ENCODE measurements at places on chromosomes 16 and 17.

GRCh38 chr17:49987681-49988441 lies 7.2 kb downstream of the DLX3 start:
- DNase-seq: no peak

DNA sequence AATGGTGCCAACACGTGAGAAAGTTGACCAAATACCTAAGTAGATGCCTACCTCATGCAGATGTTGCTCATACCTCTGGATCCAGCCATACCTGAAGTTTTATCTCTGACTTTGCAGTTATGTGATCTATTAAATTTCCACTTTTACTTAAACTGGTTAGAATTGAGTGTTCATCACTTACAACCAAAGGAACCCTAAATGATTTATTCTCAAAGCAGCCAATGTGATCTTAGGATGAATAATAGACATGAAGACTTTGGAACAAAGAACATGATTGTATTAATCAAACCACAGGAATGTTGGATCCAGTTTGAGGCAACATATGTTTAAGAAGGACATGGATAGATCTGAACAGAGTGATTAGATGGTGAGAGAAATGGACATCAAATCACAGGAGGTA lies 68.7 kb downstream of the IRX6 start:
- DNase-seq: no peak

- DNase-seq: no peak
Measured at GRCh38 chr16:17408296-17408695, 62.5 kb downstream of the XYLT1 start.

GRCh38 chr17:21539146-21539545 lies 153.2 kb upstream of the KCNJ18 start:
- DNase-seq: no peak

- DNase-seq: no peak
Measured at GRCh38 chr16:85385463-85386331, 227.4 kb upstream of the GSE1 start.

DNA sequence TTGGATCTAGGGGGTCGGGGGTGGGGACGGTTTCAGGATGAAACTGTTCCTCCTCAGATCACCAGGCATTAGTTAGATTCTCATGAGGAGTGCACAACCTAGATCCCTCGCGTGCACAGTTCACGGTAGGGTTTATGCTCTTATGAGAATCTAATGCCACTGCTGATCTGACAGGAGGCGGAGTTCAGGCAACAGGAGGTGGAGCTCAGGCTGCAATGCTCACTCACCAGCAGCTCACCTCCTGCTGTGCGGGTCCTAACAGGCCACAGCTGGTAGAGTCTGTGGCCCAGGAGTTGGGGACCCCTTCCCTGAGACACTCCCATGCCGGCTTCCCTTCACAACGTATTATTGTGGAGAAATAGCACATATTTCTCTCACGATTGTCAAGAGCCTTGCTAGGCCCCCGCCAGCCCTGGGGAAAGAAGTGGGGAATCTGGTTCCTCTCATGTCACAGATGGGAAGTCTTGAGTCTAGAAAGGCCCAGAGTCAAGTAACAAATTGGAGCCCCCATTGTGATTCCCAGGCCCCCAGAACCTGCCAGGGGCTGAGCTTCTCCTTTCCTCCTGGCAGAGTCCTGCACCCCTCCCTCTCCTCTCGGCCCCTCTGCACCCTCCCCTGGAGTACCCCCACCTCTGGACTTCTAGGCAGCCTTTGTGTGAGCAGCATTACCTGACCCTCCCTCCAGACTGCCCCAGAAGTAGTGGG lies 6.1 kb upstream of the KRT14 start:
- no peak for DNase-seq

DNA sequence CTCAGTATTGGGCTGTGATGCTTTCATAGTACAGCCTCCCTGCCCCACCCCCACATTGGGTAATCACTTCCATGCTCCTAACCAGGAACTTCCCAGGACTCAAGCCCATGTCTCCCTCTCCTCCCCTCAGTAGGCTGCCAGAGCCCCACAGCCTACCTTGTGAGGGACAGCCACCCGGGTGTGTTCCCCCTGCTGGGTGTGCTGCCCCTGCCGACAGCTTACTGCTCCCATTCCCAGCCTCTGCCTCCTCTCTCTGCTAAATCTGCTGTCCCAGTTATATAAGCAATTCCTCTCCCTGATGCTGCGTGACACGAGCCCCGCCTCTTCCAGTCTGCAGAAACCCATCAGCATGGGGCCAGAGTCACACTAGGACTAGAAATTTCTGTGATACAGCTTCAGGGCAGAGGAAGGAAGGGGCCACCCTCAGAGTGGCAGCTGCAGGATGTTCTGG lies at the start of gene RSKR:
Gene RSKR, minus strand, starts transcription at position 255 of the 451 bp plus-strand sequence. Its CDS starts 24 bp downstream, at position 231.
- DNase-seq: no peak

- no peak for DNase-seq
Measured at GRCh38 chr16:19378511-19378910, 39.2 kb upstream of the TMC5 start.

GRCh38 chr17:27892866-27893769 lies at the start of gene LYRM9:
TSS of gene LYRM9 (minus strand) at chr17:27893365. CDS start at chr17:27882694, 10,671 bp downstream.
- peak; percentile 91 for DNase-seq

Data from hepatic stellate cell (primary cell).